ENCODE measurements at places on chromosomes 7 and 10. TPM values are rescaled to one million over a fixed set of nuclear protein-coding genes. Genes with fewer than 3 reads are reported as not detected.

SFTPD gene
- total RNA-seq: 0.13 TPM

NEUROD6 gene
- not detected for total RNA-seq

MINDY3 gene
- 34.1 TPM for total RNA-seq

VGF gene
- total RNA-seq: 0.26 TPM

SCIN gene
- total RNA-seq: 0.23 TPM

RELN gene
- 200 TPM for total RNA-seq
